Neural progenitor cell (in vitro differentiated cells): ENCODE measurements at places on chromosomes 3 and 15. TPM values are rescaled to one million over a fixed set of nuclear protein-coding genes. Genes with fewer than 3 reads are reported as not detected.

DNA sequence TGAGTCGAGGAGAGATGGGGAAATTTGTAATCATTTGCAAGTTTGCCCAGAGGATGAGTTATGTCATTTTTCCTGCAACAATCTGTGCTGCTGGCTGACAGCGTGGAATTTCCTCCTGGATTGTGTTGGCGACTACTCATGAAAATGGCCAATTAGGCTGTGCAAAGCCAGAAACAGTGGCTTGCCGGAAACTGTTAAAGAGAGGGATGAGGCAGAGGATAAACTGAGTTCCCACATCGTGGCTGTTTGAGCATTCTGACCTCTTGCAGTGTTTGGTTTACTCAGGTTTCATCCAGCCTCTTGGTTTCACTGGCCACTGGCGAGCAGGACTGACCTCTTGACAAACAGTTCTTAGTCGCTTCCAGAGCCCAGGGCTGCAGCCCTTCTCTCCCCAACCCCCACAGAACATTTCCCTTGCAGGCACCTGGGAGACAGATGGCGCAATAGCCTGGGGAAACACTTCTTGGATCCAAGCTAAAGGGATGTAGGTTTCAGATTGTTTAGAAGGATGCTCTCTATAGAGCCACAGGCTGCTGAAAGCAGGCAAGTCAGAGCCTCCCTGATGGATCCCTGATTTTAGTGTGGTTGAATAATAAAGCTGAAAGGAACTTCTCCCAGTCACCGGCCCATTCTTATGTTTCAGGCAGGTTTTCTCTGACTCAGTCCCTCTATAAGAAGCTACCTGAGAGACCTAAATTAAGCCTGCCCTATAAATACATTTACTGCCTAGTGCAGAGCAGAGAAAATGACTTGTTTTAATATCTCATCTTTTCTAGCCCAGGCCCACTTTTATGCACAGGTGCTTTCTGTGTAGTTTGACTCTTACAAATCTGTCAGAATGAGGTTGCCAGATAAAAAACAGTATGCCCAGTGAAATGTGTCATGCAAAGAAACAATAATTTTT is 92.8 kb upstream of the UBE2E1 start:
- DNase-seq = peak; percentile 86

- no peak for DNase-seq
Measured at GRCh38 chr3:46335541-46335940, 18.4 kb upstream of the CCR2 start.

DNA sequence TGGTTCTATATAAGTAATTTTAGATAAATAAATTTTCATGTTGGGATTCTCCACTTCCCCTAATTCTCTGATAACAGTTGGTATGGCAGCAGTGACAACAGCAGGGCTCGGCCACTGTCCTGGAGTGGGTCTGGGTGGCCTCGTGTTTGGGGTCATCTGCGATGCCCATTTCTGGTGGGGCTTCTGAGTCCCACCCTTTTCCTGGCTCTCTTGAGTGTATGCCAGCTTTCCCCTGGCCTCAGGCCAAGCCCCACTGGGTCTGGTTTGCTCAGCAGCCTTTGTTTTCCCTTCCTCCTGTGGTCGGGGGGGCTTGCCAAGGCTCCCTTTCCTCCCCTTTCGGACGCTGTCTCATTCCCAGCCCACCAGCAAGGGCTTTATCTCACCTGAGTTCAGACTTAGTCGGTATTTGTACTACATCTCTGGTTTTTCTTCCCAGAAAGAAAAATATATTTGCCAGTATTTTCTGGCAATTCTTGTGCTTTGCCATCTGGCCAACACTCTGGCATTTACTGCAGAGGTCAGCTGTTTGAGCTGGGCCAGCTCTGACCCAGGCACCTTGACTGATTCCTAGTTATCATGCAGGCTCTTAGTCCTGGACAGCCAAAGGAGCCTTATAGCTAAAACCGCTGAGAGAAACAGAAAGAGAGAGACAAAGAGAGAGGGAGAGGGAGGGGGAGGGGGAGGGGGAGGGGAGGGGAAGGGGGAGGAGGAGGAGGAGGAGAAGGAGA is 35.2 kb downstream of the MYZAP start:
- DNase-seq = no peak

- DNase-seq = no peak
Measured at GRCh38 chr3:185059766-185060165, 93.1 kb downstream of the C3orf70 start.

GRCh38 chr3:62670351-62670750 is 204.9 kb downstream of the CADPS start:
- DNase-seq = no peak

GRCh38 chr3:43710607-43711006 is 19.9 kb downstream of the ABHD5 start:
- no peak for DNase-seq

GRCh38 chr15:47796830-47797229 is 79.5 kb downstream of the SEMA6D start:
- no peak for DNase-seq

- DNase-seq = peak; percentile 90
Measured at GRCh38 chr3:13548696-13549622, at the start of gene FBLN2. FBLN2 (plus strand) TSS chr3:13549125; CDS start chr3:13570356, 21,231 bp downstream.

- DNase-seq = no peak
Measured at GRCh38 chr3:128824132-128824850, 55.1 kb upstream of the ACAD9 start.

DNA sequence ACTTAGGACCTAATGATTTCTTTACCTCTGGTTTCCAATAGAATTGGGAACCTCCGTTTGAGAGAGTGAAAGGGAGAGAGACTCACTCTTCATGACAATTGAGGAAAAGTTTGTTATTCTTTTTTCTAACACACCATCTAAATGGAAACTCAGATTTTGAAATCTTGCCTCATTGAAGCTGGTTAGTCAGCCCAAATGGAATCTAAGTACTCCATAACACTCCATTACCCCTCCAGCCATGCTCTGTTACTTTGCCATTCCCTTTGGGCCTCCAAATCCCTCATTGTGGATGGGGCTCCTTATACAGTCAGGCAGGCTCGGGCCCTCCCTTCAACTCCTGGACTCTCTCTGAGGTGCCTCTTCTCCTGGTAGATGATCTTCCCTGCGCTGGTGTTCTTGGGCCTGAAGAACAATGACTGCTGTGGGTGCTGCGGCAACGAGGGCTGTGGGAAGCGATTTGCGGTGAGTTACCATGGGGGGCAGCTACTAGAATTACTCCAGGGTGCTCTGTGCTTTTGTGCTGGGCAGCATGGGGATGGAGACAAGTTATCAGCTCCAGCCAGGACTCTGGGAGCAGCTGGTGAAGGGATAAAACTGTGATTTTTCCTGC is 1.1 kb downstream of the TM4SF4 start:
- DNase-seq = no peak

DNA sequence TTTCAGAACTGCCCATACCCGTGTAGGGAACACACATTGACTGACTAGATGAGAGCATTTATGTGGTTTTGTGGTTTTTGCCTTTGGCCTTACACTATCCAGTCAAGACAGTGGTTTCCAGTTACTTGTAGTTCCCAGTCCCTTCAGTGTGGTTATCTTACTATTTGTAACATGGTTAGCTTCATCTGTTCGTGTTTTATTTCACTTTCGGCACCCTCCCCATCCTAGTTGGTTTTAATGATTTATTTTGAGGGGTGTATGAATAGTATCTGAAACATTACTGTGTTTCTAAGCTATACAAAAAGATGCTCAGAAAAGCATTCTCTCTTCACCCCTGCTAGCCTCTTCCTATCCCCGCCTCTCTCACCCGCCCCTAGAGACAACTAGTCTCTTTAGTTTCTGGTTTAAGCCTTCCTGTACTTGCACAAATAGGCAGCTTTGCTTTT is 14.1 kb downstream of the LYSMD4 start:
- DNase-seq = no peak

DNA sequence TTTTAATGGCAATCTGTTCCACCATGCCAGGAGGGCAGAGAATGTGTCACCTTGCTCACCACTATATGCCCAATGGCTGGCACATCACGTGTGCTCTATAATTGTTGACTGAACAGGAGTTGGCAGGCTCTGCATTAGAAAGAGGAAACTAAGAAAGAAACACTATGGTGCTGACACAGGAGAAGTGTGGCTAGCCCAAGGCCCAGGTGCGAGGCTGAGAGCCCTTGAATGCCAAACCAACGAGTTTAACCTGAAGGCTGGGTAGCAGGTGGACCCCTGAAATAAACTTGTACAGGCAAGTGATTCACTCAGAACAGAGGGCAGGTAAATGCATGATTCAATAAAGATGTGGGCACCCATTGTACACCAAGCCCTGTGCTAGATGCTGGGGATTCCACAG is 2.4 kb downstream of the CHCHD4 start:
- DNase-seq = no peak

DNA sequence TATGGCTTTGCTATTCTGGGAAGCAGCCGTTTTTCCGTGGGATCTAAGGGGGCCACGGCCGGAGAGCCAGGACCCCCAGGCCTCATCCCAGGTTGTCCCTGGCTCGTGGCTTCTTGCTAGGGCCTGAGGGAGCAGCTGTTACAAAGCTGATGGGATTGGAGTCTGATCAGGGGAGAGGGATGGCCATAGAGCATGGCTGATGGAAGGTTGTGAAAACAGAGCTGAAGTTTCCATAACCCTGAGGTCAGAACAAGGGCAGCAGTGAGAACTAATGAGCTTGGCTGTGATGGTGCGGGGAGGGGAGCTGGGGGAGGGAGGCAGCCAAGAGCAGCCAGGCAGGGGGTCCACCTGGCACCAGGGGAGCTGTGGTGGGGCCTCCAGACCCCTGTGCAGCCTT is 63.0 kb downstream of the LINGO1 start:
- no peak for DNase-seq

GRCh38 chr3:178270838-178271237 is 265.4 kb upstream of the KCNMB2 start:
- no peak for DNase-seq

- DNase-seq = no peak
Measured at GRCh38 chr3:38108649-38109579, 28.0 kb downstream of the ACAA1 start.

- DNase-seq = no peak
Measured at GRCh38 chr3:31589228-31589627, 56.5 kb downstream of the STT3B start.

GRCh38 chr15:90482124-90483011 is 47.4 kb upstream of the CRTC3 start:
- DNase-seq = peak; percentile 59

DNA sequence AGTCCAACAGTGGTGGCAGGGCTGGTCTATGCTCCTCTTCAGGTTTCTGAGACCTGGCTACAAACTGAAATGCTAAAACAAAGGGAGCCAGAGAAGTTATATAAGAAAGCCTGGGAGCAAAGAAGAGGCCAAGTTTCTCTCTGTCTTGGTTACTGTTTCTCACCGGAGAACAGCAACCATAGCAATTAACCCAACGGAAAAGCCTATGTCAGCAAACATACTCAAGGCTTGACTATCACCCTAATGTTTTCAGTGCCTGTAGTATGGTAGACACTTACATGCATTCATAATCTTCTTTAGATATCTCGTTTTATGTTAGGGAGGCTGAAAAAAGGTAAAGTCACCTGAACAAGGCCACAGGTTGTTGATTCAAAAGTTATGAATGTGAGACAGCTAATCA is 86.3 kb upstream of the CLSTN2 start:
- no peak for DNase-seq

DNA sequence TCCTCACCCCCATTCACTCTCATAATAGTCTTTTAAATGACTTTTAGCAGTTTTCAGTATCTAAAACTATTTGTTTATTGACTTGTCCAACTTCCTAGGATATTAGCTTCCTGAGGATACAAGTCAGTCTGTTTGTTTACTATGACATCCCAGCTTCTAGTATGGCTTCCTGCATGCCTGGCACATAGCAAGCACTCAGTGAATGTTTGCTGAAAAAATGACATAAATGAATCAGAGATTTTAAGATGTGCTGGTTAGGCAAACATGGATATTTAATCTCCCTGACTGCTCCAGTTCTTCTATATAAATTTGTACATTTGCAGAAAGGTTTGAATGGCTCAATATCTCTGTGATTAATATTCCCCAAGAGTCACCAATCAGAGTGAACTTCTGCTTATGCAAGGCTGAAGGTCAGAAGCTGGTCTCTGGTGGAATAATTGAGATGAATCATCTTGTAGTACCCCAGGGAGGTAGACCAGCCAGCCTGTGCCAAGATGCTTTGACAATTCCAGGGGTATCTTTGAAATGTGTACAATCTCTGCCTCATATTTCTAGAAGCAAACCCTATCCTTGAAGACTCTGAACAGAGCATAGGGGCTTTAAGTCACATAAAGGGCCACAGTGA is 219.0 kb upstream of the LMCD1 start:
- no peak for DNase-seq

GRCh38 chr3:141812084-141812483 is 48.9 kb downstream of the GRK7 start:
- DNase-seq = peak; percentile 45

DNA sequence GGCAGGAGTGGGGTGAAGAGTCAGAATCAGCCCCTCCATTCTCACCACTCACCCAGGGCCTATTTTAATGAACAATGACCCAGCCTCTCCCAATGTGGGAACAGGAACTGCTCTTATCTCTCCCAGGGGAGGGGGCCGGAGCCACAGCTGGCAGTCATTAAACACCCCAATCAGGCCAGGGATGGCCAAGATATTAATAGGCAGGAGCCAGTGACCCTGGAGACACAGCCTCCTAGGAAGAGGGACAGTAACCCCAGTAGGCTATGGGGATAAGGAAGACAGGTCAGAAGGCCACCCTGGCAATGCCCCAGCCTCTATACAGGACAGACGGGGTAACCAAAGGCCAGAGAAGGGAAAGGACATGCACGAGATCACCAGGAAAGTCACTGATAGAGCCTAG is 38.6 kb downstream of the VIPR1 start:
- no peak for DNase-seq

- no peak for DNase-seq
Measured at GRCh38 chr3:85710490-85710889, 751.7 kb downstream of the CADM2 start.

- DNase-seq = no peak
Measured at GRCh38 chr15:73141216-73141900, 89.1 kb downstream of the NEO1 start.

GRCh38 chr3:90145094-90145860 is 1037.9 kb downstream of the EPHA3 start:
- no peak for DNase-seq

GRCh38 chr3:78116874-78117273 is 1077.0 kb downstream of the ROBO2 start:
- DNase-seq = no peak

GRCh38 chr15:46301291-46301690 is 666.5 kb downstream of the SQOR start:
- no peak for DNase-seq

- DNase-seq = no peak
Measured at GRCh38 chr15:65528461-65529060, 1.7 kb upstream of the HACD3 start.

The P4HTM gene
- 15.3 and 34.6 TPM in 2 replicates for total RNA-seq

The FOXB1 gene
- total RNA-seq = 7.3 and 9.6 TPM in 2 replicates

The CCDC14 gene
- 154 and 250 TPM in 2 replicates for total RNA-seq

The GOLGA8F gene
- not detected in 2 replicates for total RNA-seq

The SPTSSB gene
- total RNA-seq = 1.1 and 1.2 TPM in 2 replicates

The CYFIP1 gene
- 94.6 and 112 TPM in 2 replicates for total RNA-seq

The FRMD4B gene
- total RNA-seq = 13.0 and 17.3 TPM in 2 replicates

The ARL13B gene
- total RNA-seq = 10.6 and 13.8 TPM in 2 replicates

The DZIP1L gene
- 10.4 and 38.4 TPM in 2 replicates for total RNA-seq

The MME gene
- 1.5 and 5.0 TPM in 2 replicates for total RNA-seq

The MYZAP gene
- total RNA-seq = 0.09 TPM in 1 of 2 replicates, not detected in the other

The NPAP1 gene
- total RNA-seq = 0.06 TPM in 1 of 2 replicates, not detected in the other
